Left lobe of liver (tissue), 2 donors: ENCODE measurements at places on chromosomes 4 and X. TPM values are rescaled to one million over a fixed set of nuclear protein-coding genes. Genes with fewer than 3 reads are reported as not detected.

SPOCK3 gene
- not detected for total RNA-seq

FRMD7 gene
- total RNA-seq: 0.05 TPM

PABPC4L gene
- 0.05 TPM for total RNA-seq

- no peak for DNase-seq
Measured at GRCh38 chr4:148962539-148963290, 520.5 kb upstream of the NR3C2 start.

DNA sequence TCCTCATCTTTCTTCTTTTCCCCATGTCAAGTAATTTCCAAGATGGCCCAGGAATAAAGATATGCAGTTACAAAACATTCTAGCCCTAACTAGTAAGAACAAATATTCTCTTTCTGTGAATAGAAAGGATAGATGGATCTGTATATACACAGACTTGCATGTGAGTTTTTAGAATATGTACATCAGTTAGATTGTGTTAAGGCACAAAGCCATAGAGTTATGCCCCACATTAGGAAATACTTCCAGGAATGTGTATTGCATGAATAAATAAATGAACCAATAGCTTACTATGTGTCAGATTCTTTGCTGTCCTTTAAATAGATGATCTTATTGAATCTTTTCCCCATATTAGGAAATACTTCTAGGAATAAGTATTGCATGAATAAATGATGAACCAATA lies 46.0 kb upstream of the TMPRSS11E start:
- no peak for DNase-seq

DNA sequence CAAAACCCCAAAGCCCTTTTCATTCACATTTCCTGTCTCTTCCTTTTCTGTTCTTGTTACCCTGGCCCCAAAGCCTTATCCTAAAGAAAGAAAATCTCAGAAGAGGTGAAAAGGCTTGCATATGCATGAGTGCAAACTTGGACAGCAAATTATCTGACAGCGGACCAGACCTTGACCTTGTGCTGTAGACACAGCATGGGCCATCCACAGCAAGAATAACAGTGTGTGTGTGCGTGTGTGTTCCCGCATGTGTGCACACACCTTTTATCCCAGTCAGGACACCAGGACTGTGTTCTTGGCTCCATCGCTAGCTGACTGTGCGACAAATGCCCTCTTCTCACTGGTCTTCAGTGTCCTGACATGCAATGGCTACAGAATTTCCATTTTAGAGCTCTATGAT lies 35.3 kb downstream of the ZBTB49 start:
- DNase-seq: no peak

GRCh38 chrX:152893980-152894610 lies 3.8 kb upstream of the ZNF185 start:
- DNase-seq: no peak

DNA sequence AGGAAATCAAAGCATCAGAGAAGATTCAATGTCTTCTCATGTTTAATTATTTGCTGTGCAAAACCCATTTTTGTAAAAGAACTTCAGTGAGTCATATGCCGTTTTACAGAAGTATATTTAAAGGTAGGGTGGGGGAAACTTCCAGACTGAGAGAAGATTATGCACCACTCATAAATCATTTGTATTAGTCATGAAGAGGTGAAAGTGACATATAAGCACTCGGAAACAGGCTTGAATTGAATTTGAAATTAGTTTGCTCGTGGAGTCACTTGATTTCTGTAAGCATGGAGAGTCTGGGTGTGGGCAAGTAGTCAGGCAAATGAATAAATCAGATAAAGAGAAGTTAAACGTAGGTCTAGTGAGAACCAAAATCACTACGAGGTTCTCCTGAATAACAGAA lies 335.1 kb downstream of the ANK2 start:
- DNase-seq: no peak

MAGEA2 gene
- total RNA-seq: not detected

DNA sequence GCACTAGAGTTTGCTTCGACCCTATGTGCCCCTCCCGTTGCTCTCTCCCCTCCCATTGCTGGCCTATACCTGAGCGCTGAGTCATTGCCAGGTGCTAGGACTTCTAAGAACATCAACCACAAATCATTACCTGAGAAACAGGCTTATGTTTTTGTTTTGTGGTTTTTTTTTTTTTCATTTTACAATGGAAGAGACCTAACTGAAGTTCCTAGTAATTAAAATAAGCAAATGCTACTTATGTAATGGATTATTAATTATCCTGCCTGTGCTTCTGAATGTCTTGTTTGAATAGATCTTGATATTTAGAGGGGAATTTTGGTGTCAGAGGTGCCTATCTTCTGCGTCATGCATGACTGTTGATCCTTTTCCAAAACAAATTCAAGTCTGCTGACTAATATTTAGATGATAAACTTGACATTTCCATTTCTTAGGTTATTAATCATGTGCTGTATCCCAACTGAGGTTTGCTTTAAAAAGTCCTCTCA lies 275.4 kb upstream of the CPEB2 start:
- DNase-seq: no peak

CLDN22 gene
- not detected for total RNA-seq

GRCh38 chrX:104324461-104325212 lies 69.9 kb upstream of the ESX1 start:
- no peak for DNase-seq

- no peak for DNase-seq
Measured at GRCh38 chrX:69386681-69387080, 117.4 kb upstream of the NALF2 start.

DNA sequence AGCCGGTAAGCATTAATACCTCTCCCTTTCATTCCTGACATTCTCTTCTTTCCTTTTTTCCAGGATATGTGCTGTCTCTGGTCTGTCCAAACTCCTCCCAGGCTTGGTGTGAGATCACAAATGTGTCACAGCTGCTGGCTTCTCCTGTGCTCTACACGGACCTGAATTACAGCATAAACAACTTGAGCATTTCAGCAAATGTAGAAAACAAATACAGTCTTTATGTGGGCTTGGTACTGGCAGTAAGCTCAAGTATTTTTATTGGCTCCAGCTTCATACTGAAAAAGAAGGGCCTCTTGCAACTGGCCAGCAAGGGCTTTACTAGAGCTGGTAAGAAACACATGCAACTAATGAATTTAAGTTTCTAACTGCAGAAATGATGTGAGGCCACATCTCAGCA lies 8.4 kb downstream of the NIPAL1 start:
- no peak for DNase-seq

DNA sequence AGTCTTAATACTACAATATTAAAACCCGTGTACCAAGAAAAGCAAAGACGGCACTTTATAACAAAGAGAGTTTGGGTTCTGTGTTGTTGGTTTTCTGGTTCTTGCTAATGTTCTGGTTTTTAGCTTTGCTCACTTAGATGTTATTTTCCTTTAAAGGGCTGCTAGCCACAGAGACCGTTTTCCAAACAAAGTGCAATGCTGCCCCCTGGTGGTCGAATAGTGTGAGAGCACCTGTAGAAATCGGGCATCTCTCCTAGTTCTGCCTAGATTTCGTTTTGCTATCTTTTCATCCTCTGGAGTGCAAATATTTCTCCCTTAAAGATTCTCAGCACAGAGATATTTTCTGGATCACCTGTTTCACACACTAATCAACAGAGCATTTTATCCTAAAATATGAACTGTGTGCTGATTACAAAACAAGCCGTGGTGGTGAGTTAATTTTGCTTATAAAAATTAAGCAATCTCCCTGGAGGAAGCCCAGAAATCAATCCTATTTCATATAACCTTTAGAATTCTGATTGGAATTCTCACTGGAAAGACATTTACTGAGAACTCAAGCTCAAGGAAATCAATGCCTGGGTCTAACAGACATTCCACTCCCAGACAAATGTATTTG lies 334.5 kb upstream of the NOCT start:
- peak; percentile 78 for DNase-seq

VCX3A gene
- total RNA-seq: 0.28 TPM

MTHFD2L gene
- 21.0 TPM for total RNA-seq

ETDB gene
- total RNA-seq: not detected

- DNase-seq: peak; percentile 41
Measured at GRCh38 chr4:39718366-39719323, 20.7 kb downstream of the UBE2K start.

- DNase-seq: peak; percentile 81
Measured at GRCh38 chr4:41360214-41360920, 103.6 kb downstream of the UCHL1 start.

DNA sequence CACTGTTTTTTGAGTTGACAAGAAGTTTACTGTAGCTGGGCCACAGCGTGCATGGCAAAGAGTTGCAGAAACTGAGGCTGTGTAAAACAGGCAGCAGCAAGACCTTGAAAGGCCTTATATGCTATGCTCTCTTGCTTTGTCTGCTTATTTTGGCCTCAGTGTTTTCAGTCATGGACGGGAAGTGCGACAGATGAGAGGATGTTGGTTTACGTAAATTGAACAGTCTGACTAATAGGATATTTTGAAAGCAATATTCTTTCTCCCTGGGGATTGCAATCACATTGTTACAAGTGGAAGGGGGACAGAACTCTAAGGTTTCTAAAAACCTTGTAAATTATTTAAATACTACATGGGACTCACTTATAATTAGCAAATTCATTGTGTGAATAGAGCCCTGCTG lies 32.2 kb upstream of the MAGEA10 start:
- no peak for DNase-seq

- no peak for DNase-seq
Measured at GRCh38 chr4:55617587-55618197, 18.4 kb downstream of the NMU start.

S100G gene
- not detected for total RNA-seq

MAGEA12 gene
- not detected for total RNA-seq

DNA sequence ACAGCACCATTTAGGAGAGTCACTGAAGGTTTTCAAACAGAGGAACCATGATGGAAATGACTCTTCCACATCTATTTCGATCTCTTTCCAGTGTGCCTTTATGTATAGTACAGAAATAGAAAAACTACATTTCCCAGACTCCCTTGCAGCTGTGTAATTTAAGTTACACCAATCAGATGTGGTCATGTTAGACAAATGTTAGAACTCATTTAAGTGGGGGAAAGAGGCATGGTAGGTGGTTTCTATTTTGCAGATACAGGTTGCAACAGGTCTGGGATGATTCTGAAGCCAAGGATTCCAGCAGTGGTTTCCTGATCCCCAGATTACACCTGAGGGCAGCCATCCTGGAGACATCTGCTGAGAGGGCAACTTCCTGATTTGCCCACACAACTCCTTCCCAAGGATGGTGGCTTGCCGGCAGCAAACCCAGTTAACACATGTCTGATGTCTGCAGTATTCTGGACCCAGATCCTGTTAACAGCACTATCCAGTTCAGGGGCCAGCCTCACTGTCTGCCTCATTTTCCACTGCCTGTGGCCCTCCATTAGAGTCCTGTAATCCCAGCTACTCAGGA lies 38.7 kb upstream of the PDK3 start:
- DNase-seq: no peak

- peak; percentile 73 for DNase-seq
Measured at GRCh38 chr4:153465615-153466080, 512 bp upstream of the TMEM131L start.

DCAF12L1 gene
- total RNA-seq: not detected

DNA sequence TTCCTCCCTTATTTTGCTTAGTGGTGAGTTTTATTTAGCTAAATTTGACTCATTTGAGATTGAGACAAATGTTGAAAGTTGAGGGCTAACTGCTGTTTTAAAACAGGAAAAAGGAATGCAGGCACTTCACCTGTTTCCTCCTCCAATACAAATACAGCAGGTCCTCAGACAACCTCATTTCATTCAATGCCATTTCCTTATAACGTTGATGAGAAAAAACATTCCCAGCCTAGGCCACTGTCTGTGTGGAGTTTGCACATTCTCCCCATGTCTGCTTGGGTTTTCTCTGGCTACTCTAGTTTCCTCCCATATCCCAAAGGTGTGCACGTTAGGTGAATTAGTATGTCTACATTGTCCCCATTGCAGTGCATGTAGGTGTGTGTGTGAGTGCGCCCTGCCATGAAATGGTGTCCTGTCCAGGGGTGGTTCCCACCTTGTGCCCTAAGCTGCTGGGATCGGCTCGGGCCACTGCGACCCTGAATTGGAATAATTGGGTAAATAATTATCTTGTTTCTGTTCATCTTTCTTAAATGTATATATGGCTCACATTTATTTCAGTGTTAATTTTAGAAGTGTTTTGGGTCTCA lies 21.9 kb downstream of the SMAD1 start:
- no peak for DNase-seq

- DNase-seq: no peak
Measured at GRCh38 chrX:53383376-53384076, 38.9 kb downstream of the SMC1A start.

DCHS2 gene
- 0.08 TPM for total RNA-seq

GRCh38 chrX:10979956-10980355 lies 131.2 kb upstream of the HCCS start:
- no peak for DNase-seq

DNA sequence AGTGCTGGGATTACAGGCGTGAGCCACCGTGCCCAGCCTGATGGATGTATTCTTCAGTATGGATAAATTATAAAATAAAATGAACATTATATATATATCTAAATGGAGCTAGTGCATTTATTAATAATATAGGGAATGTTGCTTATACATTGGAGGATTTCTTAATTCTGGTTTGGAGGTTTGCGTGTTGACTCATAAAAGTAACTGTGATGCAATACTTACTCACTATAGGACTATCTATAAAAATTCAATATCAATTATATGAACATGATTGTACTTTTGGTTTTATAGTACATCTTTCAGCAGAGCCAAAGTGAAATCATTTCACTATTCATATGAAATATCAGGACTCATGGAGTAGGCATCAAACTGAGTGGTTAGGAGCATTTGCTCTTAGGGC lies 3.2 kb upstream of the AREG start:
- no peak for DNase-seq

STS gene
- total RNA-seq: 4.2 TPM

DNA sequence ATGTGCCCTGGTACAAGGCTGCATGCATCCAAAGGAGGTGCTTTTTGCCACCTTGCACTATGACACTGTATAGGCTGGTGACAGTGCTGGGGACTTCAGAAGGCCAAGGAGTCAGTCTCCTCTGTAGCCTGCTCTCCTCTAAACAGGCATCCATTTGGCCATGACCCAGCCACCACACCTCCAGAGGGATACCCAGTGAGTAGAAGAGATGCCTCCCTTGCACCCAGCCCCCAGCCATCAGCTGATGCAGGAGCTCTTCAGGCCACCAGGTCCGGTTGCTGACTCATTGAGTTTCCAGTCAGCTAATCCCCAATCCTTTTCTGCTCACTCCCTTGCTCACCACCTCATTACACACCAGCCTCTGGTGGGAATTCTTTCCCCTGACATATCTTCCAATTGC lies 99.8 kb downstream of the PJA1 start:
- no peak for DNase-seq

ZRSR2 gene
- 2.6 TPM for total RNA-seq

GRCh38 chrX:85964744-85965143 lies 82.6 kb downstream of the CHM start:
- no peak for DNase-seq

- no peak for DNase-seq
Measured at GRCh38 chrX:39063702-39064101, 262.4 kb downstream of the MID1IP1 start.

- DNase-seq: no peak
Measured at GRCh38 chr4:72320223-72320948, 248.6 kb downstream of the ADAMTS3 start.

GRCh38 chr4:158760866-158761265 lies 8.0 kb upstream of the FNIP2 start:
- no peak for DNase-seq

- peak; percentile 77 for DNase-seq
Measured at GRCh38 chr4:98260047-98260578, 1.1 kb upstream of the RAP1GDS1 start.

TMPRSS11F gene
- not detected for total RNA-seq
